ENCODE measurements at places on chromosomes 1 and 21. TPM values are rescaled to one million over a fixed set of nuclear protein-coding genes. Genes with fewer than 3 reads are reported as not detected.

- DNase-seq, result no peak
Measured at GRCh38 chr1:154983776-154984466, 777 bp downstream of the FLAD1 start.

- peak; percentile 92 for DNase-seq
Measured at GRCh38 chr21:46184625-46185555, 631 bp upstream of the SPATC1L start.

- DNase-seq, result no peak
Measured at GRCh38 chr1:29851691-29852090, 615.4 kb downstream of the PTPRU start.

DNA sequence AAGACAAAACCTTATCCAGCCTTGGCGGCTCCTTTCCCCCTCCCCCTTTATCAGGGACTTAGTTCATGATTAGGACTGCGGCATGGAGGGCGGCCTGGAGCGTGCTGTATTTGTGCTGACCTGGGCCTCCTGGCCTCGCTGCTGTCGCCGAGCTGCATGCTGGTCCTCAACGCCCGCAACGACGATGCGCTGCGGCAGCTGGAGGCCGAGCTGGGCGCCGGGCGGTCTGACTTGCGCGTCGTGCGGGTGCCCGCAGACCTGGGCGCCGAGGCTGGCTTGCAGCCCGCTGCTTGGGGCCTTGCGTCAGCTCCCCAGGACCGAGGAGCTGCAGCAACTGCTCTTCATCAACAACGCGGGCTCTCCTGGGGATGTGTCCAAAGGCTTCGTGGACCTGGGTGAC, 70.9 kb downstream of the TM2D1 start:
- no peak for DNase-seq

- no peak for DNase-seq
Measured at GRCh38 chr1:196535727-196536126, 72.5 kb downstream of the KCNT2 start.

DNA sequence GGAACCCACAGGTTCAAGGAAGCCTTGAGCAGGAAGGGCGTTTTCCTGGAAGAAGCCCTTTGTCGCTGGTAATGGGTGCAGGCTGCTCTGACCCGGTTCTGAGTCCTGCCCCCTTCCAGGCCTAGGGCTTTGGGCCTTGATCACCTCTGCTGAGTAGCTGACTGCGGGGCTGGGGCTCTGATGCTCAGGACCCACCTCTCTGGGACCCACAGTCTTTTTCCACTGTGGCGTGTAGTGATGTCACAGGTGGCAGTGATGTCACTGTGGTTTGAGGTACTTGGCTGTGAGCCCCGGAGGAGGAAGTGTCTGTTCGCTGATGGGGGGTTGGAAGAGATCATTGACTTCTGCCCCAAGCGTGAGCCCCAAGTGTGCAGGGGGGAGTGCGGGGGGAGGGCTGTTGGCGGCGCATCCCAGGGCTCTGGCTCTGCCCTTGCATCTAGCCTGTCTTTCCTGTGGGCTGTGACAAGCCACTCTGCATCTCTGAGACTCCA, 6.9 kb downstream of the TNFRSF1B start:
- no peak for DNase-seq

DNA sequence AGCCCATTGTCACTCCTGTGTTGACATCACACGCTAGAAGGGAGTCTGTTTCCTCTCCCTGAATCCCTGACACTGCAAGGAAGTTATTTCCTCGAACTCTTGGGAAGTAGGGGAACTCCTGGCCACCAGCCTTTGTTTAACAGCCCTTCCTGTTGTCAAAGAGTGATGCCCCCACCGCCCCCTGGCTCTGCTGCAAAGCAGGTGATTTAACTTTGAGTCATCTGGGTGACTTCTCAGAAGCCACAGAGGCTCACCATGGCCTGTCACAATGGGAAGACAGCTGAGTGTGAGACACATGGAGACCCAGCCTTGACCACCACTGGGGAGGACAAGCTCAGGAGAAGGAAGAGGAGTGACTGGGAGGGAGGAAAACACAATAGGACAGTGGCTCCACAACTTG, 182.8 kb downstream of the PSMG1 start:
- DNase-seq, result no peak

DNA sequence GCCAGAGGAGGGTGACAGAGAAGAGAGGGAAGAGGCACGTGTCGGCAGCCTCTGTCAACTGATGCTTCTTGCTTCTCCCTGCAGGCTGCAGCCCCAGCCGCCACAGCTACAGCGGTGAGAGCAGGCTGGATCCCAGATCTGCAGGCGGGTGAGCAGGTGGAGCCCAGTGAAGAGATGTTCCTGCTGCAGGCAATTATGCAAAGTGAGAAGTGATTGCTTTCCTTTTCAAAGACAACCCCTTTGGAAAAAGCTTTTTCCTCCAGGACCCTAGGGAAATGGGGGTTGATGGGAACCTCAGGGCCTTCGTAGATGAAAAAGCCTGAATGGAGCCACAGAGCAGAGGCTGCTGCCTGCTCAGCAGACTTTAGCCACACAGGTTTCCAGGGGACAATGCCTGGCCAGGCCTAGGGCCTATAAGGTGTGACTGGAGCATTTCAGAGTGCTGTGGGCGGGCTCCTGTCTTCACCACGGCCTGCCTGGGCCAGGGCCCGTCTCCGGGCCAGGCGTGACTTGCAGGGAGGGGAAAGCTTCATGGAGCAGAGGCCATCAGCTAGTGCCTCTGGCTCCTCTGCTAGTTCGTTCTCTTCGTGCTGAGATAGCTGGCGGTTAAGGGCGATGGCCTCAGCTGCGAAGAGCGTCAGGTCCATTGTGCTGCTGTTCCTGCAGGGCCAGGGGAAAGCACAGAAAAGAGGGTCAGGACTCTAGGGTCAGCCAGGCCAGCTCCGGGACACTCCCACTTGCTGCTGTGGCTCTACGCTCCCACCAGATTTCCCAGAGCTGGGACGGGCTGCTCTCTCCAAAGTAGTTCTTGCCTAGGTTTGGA, 6.9 kb upstream of the KNCN start:
- DNase-seq, result no peak

- no peak for DNase-seq
Measured at GRCh38 chr1:40352126-40352525, 21.4 kb upstream of the SMAP2 start.

DNA sequence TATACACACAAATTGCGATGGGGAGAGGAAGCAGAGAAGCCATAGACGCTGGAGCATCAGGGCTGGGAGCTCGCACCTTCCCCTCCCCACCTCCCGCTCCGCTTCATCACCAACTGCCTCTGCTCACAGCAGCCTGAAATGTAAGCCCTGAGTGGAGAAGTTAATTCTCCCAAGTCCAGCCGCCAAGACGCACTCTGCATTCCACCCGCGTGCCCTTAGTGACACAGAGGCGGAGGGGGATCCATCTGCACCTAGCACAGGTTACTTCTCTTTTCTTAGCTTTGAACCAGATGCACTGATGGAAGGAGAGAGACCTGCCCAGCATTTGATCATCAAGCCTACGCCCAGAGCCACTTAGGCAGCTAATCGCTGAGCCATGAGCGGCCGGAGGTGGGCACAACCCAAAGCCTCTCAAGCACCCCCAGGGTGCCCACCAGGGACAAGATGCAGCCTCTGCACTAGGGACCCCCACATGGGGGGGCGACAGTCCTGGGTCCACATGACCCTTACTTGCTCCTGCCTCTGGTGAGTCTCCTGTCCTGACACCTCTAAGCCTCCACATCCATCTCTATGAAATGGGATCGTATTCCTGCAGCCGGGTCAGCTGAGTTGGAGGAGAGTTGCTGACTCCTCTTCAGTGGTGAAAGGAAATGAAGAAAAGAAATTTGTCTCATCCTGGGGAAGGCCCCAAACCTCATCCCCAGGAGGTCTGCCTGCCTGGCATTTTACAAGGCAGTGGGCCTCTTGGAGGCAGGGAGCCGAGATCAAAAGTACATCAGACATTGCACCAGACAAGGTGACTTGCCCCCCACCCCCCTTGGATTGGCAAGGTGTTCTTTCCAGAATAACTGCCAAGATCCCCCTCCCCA, 316.2 kb downstream of the MATN1 start:
- DNase-seq, result no peak

GRCh38 chr1:54649130-54649898, 7.7 kb downstream of the MROH7 start:
- no peak for DNase-seq

DNA sequence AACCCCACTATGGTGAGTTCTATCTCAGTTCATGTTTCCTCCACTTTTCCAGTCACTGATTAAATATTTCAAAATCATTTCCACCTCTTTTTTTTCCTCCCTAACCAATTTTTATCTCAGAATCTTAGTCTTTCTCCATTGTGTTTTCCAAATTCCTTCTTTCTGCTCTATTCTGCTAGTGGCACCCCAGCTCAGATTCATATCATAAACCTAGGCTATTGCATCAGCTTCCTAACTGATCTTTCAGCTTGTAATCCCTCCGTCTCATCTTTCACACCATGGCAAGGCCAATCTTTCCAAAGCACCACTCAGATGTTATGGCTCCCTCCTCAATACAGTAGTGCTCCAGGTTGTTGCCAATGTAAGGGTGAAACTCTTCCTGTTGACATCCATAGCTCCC, 631.9 kb downstream of the PLPP3 start:
- no peak for DNase-seq

GRCh38 chr1:220565670-220566069, 37.7 kb downstream of the MARK1 start:
- no peak for DNase-seq

DNA sequence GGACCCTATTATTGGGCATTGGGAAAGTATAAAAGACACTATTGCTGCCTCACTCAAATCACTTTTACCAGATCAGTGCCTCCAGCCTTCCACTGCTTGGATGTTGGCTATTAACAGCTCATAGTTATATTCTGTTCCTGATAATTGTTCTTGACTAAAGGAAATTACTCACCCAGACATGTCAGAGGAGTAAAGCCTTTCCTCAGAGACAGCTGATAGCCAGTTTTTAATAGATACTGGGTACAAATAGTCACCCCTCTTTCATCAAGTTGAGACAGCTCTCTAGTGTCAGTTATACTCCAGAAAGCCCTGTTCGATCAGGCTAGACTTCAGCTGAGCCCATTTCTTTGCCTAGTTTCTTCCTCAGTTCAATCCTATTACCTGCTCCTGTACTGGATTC, 876.1 kb upstream of the B3GALT2 start:
- DNase-seq, result no peak

Gene MASP2
- total RNA-seq, result not detected

Gene NUP210L
- 0.27 TPM for total RNA-seq

GRCh38 chr21:14864211-14865021, 200.4 kb downstream of the NRIP1 start:
- peak; percentile 78 for DNase-seq

GRCh38 chr1:23864801-23865542, 3.1 kb downstream of the FUCA1 start:
- no peak for DNase-seq

DNA sequence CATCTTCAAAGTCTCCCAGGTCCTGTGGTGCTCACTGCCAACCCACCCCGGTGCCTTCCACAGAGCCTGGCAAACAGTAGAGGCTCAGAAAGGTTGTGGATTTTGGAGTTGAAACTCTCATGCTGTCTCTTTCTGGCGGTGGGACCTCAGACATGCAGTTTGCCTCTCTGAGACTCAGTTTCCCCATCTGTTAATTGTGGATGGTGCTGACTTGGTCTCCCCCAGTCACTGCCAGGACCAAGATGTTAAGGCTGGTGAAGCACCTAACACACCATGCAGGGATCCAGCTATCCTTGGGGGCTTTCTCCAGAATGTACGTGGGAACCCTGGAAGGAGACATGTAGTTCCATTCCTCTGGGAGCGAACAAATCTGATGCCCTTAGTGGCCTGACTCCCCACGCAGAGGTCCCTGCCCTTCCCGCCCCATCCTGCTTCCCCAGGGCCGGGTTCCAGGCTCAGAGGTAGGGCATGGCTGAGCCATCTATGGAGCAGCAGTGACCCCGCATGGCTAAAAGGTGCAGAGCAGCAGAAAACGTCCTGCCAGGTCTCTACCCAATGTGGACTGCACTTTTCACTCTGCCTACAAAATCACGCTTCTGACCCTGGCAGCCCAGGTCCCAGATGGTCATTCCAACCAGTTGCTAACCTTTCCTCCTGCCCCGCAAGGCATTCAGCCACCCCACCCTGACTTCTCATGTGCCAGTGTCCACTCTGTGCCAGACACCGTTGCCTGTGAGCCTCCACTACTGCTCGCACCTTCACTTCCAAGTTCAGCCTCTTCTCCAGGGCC, 9.2 kb upstream of the TTC22 start:
- peak; percentile 73 for DNase-seq

DNA sequence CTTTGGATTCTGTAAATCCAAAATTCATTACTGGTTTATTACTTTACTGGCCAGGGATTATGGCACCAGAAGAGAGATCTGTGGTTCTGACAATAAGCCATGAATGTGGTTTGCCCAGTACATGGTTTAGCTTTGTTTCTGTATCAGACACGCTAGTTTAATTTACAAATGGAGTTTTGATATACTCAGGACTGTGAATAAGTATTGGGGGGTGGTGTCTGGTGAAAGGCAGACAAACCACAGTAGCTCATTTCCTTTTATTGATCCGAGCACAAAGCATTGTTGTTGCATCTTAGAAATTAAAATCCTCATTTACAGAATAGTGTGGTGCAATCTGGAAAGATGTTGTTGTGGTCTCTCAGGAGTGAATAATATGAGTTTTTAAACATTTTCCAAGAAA, 96.0 kb downstream of the ST6GALNAC3 start:
- no peak for DNase-seq

Gene B4GALT3
- 23.6 TPM for total RNA-seq

Gene ECM1
- 14.0 TPM for total RNA-seq

- DNase-seq, result no peak
Measured at GRCh38 chr1:179061360-179062282, 20.2 kb upstream of the TOR3A start.

DNA sequence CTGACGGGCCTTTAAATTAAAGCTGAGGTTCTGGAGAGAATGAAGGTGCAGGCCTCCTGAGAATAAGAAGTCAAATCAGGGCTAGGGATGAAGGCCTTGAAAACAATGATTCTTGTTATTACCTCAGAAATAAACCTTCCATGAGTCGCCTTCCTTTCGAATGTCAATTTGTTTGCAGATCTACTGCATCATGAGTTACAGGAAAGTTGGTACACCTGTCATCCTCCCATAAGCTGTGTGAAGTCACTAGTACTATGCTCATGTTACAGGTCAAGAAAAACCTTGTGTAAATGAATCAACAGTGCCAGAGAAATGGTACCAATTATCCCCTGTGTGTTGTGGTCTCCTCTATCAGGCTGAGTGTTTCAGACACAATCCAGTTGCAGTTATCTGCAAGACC, 281.2 kb upstream of the PLXNA2 start:
- DNase-seq, result no peak

GRCh38 chr1:244730934-244731434, 78.1 kb downstream of the DESI2 start:
- DNase-seq, result no peak

Gene RIPPLY3
- not detected for total RNA-seq

DNA sequence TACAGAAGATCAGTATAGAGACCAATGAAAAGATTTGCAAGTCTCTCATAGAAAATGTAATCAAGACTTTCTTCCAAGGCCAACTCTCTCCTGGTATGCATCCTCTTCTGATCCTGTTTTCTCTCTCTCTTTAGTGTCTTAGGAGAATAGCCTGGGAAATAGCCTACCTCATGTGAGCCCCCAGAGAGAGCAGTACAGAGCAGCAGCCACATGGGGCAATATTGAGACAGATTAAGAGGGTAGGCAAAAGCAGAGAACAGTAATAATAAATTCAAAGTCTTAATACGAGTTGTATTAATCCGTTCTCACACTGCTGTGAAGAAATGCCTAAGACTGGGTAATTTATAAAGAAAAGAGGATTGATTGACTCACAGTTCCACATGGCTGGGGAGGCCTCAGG, 61.4 kb downstream of the RNASEL start:
- no peak for DNase-seq

All from left ventricle myocardium superior (tissue), 1 donor.